A549 (cell line): ENCODE measurements at places on chromosomes 2 and 18.

- no peak for DNase-seq
Observed at GRCh38 chr18:68666381-68666780, 48.5 kb downstream of the TMX3 start.

- peak; percentile 50 for DNase-seq
Observed at GRCh38 chr2:125696560-125696959, 959.4 kb upstream of the GYPC start.

DNA sequence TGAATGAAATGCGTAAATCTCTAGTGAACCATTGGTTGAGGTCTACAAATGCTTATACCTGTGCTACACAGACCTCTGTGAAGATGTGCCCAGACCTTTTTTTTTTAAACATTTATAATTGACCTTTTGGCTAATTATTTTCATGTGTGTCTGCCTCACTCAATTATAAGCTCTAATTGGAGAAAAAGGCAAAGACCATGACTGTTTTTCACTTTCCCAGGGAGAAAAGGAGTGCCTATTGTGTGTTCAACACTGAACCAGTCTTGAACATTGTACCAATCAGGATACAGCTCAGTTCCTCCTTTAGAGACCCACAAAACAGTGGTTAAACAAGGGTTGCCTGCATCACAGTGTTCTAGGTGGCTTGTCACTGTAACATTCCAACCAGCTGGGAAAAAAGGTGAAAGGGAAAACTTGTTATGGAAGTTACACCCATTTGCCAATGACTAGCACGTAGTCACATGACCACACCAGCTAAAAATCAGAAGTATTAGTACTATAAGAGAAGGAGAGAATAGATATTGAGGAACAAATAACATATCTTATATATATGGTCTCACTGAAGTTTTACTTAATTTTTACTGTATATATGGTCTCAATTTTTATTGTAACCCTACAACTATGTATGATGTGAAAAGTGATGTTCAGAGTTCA, 13.4 kb downstream of the TANK start:
- no peak for DNase-seq

DNA sequence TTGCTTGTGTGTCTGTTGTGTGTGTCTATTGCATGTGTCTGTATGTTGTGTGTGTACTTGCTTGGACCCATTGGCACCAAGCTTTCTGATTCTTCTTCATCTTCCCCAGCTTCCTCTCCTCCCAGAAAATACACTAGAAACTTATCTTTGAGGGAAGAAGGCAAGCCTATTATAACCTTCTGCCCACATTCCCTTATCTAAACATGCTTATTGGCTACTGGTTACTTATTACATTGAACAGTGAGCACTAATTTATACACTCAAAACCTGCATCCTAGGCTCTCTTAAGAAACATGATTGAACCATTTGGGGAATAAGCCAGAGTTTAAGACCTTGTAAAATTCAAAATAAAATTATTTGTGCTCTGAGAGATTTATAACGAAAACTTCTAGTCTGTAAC, 26.5 kb downstream of the SLC9A4 start:
- DNase-seq, result no peak

GRCh38 chr18:46829947-46830346, 73.1 kb upstream of the ST8SIA5 start:
- no peak for DNase-seq

GRCh38 chr2:196187898-196188458, 16.6 kb upstream of the STK17B start:
- DNase-seq, result no peak

GRCh38 chr2:231418820-231419640, 23.5 kb downstream of the B3GNT7 start:
- DNase-seq, result no peak

DNA sequence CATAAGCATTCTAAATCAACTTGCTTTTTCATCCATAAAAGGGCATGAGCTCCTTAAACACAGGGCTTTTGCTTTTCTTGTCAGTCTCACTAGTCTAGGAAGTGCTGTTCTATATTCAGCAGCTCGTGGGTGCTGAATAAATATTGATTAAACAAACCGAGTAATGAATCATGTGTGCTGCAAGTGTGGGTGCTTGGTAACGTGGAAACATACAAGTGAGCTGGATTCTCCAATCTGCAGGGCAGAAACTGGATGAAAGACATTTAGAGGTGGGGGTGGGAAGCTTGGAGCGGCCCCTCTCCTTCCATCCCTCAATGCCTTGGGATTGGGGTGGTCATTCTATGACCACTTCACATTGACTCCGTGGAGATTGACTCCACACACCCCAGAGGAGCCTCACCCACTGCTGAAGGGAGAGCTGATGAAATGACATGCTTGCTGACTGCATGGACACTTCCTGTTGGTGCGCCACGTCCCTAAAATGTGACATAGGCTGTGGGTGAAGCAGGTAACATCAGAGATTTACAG, 114.6 kb downstream of the DOCK10 start:
- DNase-seq, result peak; percentile 42

GRCh38 chr2:239120664-239121063, 272.8 kb downstream of the TWIST2 start:
- DNase-seq, result no peak

GRCh38 chr2:201735486-201735885, 37.0 kb upstream of the MPP4 start:
- no peak for DNase-seq

DNA sequence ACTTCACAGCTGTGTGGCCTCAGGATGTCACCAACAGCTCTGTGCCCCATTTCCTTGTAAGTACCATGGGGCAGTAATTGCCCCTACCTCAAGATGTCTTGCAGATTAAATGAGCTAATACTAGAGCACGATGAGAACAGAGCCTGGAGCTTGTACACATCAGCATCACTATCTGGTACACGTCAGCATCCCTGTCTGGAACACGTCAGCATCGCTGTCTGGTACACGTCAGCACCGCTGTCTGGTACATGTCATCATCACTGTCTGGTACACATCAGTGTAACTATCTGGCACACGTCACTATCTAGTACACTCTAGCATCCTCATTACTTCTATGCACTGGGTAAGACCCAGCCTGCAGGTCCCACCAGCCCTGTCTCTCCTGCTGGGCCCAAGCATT, 37.2 kb downstream of the AQP12A start:
- DNase-seq, result no peak

DNA sequence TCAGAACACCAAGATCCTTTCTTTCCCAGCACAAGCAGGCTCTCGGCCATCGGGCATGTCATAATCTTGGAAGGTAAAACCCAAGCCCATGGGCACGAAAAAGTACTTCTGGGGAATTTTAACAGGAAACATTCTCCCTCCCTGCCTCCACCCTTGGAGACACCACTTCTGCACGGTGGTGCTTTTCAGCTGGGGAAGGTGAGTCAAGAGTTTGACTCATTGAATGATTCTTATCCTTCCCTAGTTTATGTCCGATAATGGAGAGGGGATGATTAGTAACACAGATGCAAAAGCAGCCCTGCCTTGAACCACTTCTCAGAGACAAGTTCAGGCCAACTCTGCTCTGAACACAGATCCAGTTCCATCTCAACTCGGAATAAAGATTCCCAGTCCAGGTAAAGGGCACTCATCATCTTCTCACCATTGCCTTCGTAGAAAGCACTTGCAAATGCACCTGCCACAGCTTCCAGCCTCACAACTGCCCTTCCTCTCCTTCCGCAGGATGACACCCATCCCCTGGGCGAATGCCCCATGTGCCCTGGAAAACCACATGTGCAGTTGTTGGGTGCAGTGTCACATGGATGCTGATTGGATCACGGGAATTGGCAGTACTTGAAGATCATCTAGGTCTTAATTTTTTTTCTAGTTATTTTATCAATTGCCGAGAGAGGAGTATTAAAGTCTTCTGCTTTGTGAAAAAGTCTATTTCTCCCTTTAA, 136.2 kb downstream of the PXDN start:
- no peak for DNase-seq

- no peak for DNase-seq
Observed at GRCh38 chr2:160473468-160474318, 19.9 kb downstream of the RBMS1 start.

DNA sequence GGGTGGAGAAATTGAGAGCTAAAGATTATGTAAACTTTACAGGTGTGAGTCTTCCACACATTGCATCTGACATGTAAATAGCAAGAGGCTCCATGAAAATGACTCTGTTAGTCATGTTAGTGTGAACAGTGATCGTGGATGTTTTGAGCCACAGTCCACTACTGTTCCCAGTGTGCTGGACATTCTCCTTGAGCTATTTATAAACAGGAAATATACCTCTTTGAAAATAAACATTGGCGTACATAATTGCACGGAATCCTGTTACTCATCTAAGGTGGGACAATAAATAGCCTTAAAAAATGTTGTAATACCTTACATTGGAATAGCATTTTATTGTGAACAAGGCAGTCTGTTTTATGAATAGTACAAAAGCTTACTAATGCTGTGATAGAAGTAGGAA, 37.0 kb downstream of the LIMS1 start:
- no peak for DNase-seq

GRCh38 chr2:230870544-230871360, 6.0 kb downstream of the ITM2C start:
- DNase-seq, result no peak
